ENCODE measurements at places on chromosomes 5 and 9. TPM values are rescaled to one million over a fixed set of nuclear protein-coding genes. Genes with fewer than 3 reads are reported as not detected.

The IL31RA gene
- 2.0 TPM for total RNA-seq

The BTNL8 gene
- total RNA-seq = not detected

DNA sequence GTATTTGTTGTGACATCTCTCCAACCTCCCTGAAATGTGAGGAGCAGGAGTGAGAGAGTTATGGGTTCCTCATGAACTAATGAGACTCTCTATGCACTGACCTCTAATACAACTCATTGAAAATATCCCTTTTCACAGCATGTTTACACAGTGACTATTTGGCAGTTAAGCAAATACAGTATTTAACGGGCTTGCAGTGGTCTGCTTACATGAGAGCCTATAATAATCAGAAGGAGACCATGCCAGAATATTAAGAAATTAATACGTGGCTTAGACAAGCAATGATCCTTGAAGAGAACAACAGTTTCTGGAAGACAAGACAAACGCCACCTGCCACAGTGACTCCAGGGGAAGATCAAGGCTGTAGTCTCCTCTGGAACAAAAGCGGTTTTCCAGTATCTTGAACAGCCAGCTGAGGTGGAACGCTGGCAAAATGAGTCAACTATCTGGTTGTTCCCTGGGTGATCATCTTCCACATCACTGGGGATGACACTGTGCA lies 424.5 kb downstream of the DMAC1 start:
- no peaks in the 10 kb centered on the region for H3K36me3 ChIP-seq
- H3K27ac ChIP-seq = no peak overlapping the region
- DNase-seq = no peak
- 0 out of 2 replicates have a peak, but pooled peaks cover 5% of the 10 kb centered on the region for H3K27me3 ChIP-seq
- no peaks in the 10 kb centered on the region for H3K4me1 ChIP-seq
- no peak overlapping the region for H3K4me3 ChIP-seq

DNA sequence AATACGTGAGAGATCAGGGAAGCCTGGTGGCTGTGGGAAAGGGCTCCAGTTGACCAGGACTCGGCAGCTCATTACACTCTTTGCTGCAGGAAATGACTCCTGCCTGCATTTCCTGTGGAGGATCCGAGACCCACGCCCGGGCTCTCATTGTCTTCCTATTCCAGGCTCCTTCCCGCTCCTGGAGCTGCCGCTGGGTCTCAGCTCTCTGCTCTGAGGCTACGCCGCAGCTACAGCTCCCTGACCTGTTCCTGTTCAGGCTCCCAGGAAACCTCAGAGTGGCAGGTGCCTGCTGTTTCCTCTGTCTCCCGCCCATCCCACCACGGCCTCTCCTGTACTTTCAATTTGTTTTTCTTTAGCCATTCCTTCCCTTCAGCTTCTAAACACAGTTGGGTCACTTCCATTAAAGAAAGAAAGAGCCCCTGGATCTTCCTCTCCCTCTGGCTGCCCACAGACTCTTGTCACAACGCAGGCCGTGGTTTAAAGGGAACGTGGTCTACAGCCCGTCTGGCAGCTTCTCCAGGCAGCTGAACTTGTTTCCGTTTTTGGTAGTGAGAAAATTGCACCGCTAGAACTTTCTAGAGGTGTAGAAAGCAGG lies 71.5 kb downstream of the IL6ST start:
- no peak overlapping the region for H3K27ac ChIP-seq
- no peaks in the 10 kb centered on the region for H3K36me3 ChIP-seq
- DNase-seq = no peak
- no peaks in the 10 kb centered on the region for H3K4me1 ChIP-seq
- no peak overlapping the region for H3K4me3 ChIP-seq

DNA sequence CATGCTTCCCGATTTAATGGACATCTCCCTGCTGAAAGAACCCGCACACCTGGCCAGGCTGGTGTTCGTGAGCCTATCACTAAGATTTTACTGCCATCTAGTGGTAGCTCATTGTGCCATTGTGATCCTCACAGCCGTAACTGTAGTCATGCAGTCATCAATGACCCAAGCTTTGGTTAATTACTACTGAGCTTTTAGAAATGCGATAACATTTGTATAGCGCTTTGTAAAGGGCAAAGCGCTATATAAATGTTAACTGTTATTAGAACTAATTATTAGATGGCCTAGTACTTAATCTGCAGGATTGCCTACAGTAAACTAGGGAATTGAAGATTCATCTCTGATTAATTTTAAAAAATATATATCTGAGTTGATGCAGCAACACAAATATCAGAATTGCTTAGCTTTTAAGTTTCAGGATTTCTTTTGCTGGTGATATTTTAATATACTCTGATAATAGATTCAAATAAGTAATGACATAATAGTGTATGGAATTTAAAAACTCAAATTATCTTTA lies 90.2 kb downstream of the HACD4 start:
- H3K36me3 ChIP-seq = no peaks in the 10 kb centered on the region
- no peak overlapping the region for H3K4me3 ChIP-seq
- H3K27me3 ChIP-seq = no peaks in the 10 kb centered on the region
- peak; percentile 34 for DNase-seq
- H3K4me1 ChIP-seq = no peaks in the 10 kb centered on the region
